ENCODE measurements at places on chromosomes 3 and 15. TPM values are rescaled to one million over a fixed set of nuclear protein-coding genes. Genes with fewer than 3 reads are reported as not detected.

The C3orf22 gene
- not detected for total RNA-seq

The SLCO2A1 gene
- 0.06 TPM for total RNA-seq

The HDC gene
- not detected for total RNA-seq

The CAPN3 gene
- total RNA-seq = 0.21 TPM

The ISL2 gene
- total RNA-seq = 3.9 TPM

The VILL gene
- 0.17 TPM for total RNA-seq

The ATP13A4 gene
- not detected for total RNA-seq

The ABHD6 gene
- total RNA-seq = 13.5 TPM

The PTPRG gene
- total RNA-seq = 3.2 TPM

The CPN2 gene
- not detected for total RNA-seq

The GATM gene
- 2.5 TPM for total RNA-seq

The BOC gene
- total RNA-seq = 7.5 TPM

The CHL1 gene
- not detected for total RNA-seq

The ADAMTS17 gene
- total RNA-seq = 0.20 TPM

The ZBED2 gene
- total RNA-seq = 0.18 TPM

The IGSF11 gene
- total RNA-seq = 4.8 TPM

The PLXND1 gene
- 86.5 TPM for total RNA-seq

The CYP8B1 gene
- total RNA-seq = not detected

The TNFAIP8L3 gene
- total RNA-seq = 4.4 TPM

The PPP1R14D gene
- 0.28 TPM for total RNA-seq

The GOLGA6L4 gene
- total RNA-seq = 0.28 TPM

The NUTM1 gene
- total RNA-seq = not detected

The SLC12A1 gene
- not detected for total RNA-seq

The CPNE4 gene
- 4.4 TPM for total RNA-seq

The ETFA gene
- total RNA-seq = 289 TPM

The DGKG gene
- 9.0 TPM for total RNA-seq

The TICRR gene
- 15.9 TPM for total RNA-seq

The INKA1 gene
- 1.6 TPM for total RNA-seq

The DUOXA1 gene
- 0.18 TPM for total RNA-seq

The SYNM gene
- total RNA-seq = 35.6 TPM

The SELENOK gene
- total RNA-seq = 19.7 TPM

The RGMA gene
- total RNA-seq = 0.39 TPM

The MITF gene
- 8.5 TPM for total RNA-seq

The REC114 gene
- total RNA-seq = not detected

The LEKR1 gene
- 1.1 TPM for total RNA-seq

The B3GALNT1 gene
- 0.11 TPM for total RNA-seq

The HHATL gene
- not detected for total RNA-seq

The SLC22A13 gene
- total RNA-seq = not detected

The ZNF502 gene
- 1.8 TPM for total RNA-seq

The CLSTN2 gene
- total RNA-seq = 0.06 TPM

The PLCD1 gene
- total RNA-seq = 2.6 TPM

The DCLK3 gene
- not detected for total RNA-seq

The RHOA gene
- 463 TPM for total RNA-seq

The CAMK2N2 gene
- total RNA-seq = 1.1 TPM

The LYZL4 gene
- not detected for total RNA-seq

The SPRED1 gene
- total RNA-seq = 9.9 TPM

The GOLGA6D gene
- not detected for total RNA-seq

The CHRD gene
- 0.12 TPM for total RNA-seq

The CCR8 gene
- not detected for total RNA-seq

The NXPE3 gene
- total RNA-seq = 26.4 TPM

The TMEM39A gene
- total RNA-seq = 25.0 TPM

The PIGB gene
- 13.4 TPM for total RNA-seq

The CA12 gene
- total RNA-seq = 148 TPM

The ITIH1 gene
- not detected for total RNA-seq

The SCAMP5 gene
- 14.0 TPM for total RNA-seq

The LINGO1 gene
- total RNA-seq = 8.4 TPM

The MESP2 gene
- 0.62 TPM for total RNA-seq

The ITIH4 gene
- 0.84 TPM for total RNA-seq

All from A549 treated with DMSO at 1 μM for 4 hours (cell line).